ENCODE measurements at places on chromosomes 12 and 14.
A peak's percentile ranks its signal among the peaks of the same experiment; 100 is the strongest.

- DNase-seq = no peak
Observed at GRCh38 chr14:100567009-100567876, 20.0 kb downstream of the BEGAIN start.

DNA sequence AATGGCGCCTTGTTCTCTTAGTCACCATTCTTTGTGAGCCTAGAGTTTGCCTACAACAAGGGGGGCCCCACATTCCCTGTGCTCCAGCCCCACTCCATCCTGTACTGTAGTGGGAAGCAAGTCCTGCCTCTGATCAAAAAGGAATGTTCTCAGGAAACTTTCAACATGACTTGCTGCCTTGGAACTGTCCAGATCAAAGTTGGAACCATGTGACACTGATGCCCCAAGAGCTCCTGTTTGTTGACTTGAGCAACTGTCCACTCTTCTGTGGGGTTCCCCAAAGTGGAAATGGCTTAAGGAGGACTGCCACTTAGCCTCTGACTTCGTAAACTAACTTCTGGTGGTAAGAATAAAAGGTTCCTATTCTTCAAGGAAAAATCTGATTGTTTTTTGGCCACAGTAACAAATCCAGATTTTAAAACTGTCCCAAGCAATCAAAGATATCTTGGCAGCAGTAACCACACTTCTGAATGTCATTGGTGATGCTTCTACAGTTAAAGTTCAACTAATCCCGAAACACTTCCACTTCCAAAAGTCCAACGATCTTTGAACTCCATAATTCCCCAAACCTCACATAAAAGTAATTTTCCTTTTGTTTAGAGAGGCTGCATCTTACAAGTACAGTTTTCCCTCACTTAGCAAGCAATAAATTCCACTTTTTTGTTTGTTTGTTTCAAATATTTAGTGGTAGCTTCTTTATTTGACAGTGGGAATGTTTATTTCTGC, 67.2 kb downstream of the PAH start:
- no peak for DNase-seq

DNA sequence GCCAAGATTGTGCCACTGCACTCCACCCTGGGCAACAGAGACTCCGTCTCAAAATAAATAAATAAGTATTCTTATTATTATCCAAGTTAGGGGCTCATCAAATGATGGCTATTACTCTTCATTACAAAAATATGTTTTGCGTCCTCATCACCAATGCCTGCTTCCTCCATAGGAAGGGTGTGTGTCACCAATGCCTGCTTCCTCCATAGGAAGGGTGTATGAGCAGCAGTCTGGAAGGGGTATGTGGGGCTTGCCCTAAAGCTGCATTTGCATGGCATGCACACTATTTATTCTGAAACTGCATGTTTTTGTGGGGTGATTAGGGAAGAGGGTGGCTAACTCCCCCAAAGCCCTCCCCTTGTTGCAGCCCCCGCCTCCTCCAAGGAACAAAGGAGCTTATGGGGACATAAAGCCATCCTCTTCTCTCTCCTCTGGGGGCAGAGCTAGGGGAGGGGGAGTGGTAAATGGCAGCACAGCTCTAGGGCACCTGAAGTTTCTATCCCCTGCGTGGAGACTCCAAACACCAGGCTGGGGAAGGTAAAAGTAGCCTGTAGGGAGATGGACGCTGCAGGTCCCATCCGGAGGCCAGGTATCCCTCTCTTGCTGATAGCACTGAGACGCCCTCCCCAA, 1.3 kb downstream of the CAMKK2 start:
- DNase-seq = no peak

- peak; percentile 38 for DNase-seq
Observed at GRCh38 chr12:120584343-120585149, 3.3 kb upstream of the POP5 start.

DNA sequence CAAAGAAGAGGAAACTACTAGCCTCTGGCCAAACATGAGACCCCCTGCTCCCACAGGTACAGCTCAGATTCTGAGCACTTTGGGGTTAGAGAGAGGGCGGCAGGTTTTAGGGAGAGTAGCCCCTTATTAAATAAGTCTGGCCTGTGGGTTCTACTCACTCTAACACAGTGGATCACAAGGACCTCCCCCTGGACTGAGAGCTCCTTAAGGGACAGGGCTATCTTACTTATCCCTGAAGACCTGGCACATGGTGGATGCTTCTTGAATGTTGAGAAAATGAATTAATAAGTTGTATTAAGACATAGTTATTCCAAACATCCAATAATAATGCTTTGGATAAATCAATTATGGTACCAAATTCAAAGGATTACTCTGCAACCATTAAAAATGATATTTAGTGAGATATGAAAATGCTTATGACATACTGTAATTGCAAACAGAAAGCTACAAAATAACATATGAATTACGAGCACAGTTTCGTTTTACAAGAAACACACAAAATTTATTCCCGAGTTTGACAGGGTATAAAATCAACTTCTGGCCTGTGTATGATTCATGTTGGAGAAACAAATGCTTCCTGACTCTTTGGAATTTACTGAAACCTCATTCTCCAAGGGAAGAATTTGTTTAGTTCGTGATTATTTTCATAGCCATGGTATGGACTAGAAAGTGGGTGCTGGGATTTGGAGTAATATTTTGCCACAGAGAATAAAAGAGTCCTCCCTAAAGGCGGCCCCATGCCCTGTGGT, 59.3 kb upstream of the BDKRB2 start:
- DNase-seq = no peak

GRCh38 chr12:104248444-104248843, 32.9 kb downstream of the TXNRD1 start:
- no peak for DNase-seq

GRCh38 chr12:56300644-56301464, 724 bp upstream of the CS start:
- DNase-seq = no peak

GRCh38 chr12:125399489-125399888, 334.3 kb downstream of the AACS start:
- no peak for DNase-seq

DNA sequence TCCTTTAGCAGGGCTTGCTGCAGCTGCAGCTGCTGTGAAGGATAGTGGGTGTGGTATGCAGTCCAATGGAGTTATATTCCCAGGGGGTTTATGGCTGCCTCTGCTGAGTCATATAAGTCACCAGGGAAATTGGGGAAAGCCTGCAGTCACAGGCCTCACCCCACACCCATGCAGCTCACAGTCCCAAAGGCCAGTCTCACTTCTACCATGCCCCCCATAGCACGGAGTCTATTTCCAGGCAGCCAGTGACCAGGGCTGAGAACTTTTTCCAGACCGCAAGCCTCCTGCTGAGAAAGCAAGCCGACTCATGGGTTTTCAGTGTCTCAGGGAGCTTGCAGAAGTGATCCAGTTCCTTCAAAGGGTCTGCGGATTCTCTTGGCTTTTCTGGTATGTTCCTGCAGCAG, 322.4 kb upstream of the CLEC14A start:
- no peak for DNase-seq

- DNase-seq = no peak
Observed at GRCh38 chr12:6753772-6754356, 923 bp upstream of the MLF2 start.

DNA sequence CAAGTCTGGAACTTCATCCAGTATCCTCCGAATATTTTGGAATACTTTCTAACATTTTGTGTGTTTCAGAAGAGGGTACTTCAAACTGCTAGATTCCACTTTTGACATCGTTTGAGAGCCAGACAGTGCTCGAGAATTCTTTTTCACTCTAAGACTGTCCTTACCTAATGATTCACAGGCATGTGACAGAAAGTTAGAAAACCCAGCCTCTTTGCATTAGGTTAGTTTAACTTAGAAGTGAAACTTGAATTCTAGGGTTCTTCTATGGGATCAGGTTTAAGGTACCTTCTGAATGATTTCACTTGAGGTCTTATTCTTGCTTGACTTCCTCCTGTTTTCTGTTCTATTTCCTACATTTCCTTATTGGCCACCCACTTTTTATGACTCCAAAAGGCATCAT, 431.8 kb downstream of the SLC6A15 start:
- DNase-seq = no peak

GRCh38 chr12:24574538-24574937, 374.4 kb downstream of the BCAT1 start:
- DNase-seq = no peak

GRCh38 chr14:27634056-27634970, 1036.5 kb upstream of the NOVA1 start:
- no peak for DNase-seq

GRCh38 chr12:4274396-4275015, 944 bp downstream of the CCND2 start:
- DNase-seq = no peak

- no peak for DNase-seq
Observed at GRCh38 chr14:103802356-103802755, 45.0 kb downstream of the PPP1R13B start.

DNA sequence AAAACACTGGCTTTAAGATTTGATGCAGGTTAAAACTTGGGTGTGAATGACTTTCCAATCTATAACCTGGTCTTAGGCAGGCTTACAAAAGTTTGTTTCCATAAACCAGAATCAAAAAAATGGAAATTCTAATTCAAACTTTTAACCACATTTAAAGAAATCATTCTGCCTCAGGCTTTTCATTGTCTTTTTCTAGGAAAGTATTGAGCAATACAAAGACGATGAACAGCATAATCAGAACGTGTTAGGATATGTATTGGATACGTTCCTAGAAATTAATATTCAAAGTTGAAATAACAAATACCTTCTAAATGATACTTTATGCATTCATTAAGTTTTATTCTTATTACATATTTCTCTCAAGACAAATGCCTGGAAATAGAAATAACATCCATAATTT, 172.9 kb downstream of the CEP128 start:
- no peak for DNase-seq

GRCh38 chr12:108126990-108127501, 2.0 kb upstream of the WSCD2 start:
- DNase-seq = no peak

DNA sequence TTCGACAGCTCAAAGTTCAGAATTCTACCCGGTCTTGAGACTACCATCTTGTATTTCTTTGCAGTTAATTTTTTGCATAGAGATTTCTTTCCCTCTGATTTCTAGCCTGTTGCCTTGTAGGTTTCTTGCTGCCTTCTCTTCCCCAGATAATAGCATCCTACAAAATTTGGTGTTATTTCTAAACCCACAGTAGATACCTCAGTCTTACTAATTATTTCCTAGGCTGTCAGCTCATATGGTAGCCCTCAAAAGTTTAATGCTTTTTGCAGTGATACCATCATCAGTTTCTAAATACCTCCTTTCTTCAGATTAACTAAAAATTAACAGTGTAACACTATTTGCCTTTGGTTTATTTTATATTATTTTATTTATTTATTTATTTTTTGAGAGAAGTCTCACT, 61.9 kb upstream of the TMPO start:
- no peak for DNase-seq

GRCh38 chr12:32264961-32265360, 134.4 kb upstream of the FGD4 start:
- no peak for DNase-seq

GRCh38 chr12:109488051-109488665, 10.7 kb downstream of the UBE3B start:
- DNase-seq = no peak

DNA sequence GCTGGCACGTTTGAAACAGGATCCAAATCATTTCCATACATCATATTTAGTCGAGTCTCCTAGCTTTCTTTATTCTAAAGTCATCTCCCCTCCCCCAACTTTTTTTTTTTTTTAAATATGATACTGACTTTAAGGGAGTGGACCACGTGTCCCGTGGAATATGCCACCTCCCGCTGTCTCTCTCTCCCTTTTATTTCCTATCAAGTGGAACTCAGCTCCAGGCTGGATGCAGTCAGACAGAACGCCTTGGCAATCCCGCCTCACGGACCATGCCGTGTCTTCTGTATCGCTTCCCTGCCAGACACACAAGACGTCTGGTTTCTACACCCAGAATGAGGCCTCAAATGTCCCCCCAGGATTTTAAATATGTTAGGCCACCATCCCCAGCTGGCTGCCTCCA, 21.2 kb downstream of the BCL7A start:
- no peak for DNase-seq

- DNase-seq = no peak
Observed at GRCh38 chr12:124608450-124608870, 41.0 kb upstream of the NCOR2 start.

DNA sequence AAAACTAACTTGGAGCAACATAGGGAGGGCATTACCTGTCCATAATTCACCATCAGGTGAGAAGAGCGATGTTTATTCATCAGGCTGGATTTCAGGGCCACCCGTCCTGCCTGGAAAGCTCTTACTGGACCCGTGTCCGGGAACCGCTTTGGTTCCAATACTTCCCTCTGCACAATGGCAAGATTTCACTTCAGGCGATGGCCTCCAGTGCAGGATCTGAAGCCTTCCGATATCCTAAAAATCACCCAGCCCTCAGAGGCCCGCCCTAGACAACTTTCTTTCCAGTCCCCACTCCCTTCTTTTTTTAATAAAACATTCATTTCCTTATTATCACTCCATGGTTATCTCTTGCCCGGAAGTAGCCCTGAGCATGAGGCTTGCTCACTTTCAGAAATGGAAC, 92.5 kb downstream of the BCL11B start:
- no peak for DNase-seq

- no peak for DNase-seq
Observed at GRCh38 chr12:49784756-49785409, 43.3 kb downstream of the NCKAP5L start.

DNA sequence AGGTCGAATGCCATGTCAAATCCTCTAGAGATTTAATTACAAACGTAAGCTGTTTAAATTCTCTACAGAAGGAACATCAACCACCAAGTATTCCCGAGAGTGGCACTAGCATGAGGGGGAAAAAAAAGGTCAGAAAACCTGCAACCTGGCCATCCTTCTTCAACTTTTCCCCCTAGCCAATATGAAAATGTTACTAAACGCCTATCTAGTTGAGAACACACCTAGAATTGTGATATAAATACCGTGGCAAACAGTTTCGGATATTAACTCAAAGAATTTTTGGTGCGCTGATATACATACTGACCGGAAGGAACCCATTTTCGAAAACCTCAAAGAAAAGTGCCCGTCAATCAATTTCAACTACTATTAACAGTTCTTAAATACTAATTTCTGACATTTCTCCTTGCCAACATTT, 1.8 kb downstream of the HNRNPC start:
- no peak for DNase-seq

DNA sequence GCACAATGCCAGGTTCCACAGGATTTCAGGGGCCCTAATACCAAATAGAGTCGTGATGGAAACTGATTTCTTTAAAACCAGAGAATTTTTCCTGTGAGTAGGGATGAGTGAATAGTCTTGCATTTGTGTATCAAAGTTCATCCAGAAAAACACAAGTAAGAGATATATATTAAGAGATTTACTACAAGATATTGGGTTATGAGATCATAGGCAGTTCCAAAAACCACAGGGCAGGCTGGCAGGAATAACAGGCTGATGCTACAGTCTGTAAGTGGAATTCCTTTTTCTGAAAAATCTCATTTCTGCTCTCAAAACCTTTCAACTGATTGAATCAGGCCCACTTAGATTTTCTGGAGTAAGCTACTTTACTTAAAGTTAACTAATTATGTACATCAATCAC, 1756.2 kb upstream of the SEL1L start:
- DNase-seq = no peak

GRCh38 chr14:52954346-52955214, 3.7 kb upstream of the FERMT2 start:
- DNase-seq = no peak

GRCh38 chr12:104456417-104456949, at the start of gene CHST11:
Gene CHST11, plus strand, starts transcription at chr12:104456948.
- peak; percentile 49 for DNase-seq

GRCh38 chr14:94485944-94486841, 10.2 kb upstream of the SERPINA9 start:
- peak; percentile 25 for DNase-seq

- no peak for DNase-seq
Observed at GRCh38 chr12:71214511-71215285, 56.9 kb upstream of the TSPAN8 start.
